ENCODE measurements at places on chromosomes 12 and 14. TPM values are rescaled to one million over a fixed set of nuclear protein-coding genes. Genes with fewer than 3 reads are reported as not detected.

DNA sequence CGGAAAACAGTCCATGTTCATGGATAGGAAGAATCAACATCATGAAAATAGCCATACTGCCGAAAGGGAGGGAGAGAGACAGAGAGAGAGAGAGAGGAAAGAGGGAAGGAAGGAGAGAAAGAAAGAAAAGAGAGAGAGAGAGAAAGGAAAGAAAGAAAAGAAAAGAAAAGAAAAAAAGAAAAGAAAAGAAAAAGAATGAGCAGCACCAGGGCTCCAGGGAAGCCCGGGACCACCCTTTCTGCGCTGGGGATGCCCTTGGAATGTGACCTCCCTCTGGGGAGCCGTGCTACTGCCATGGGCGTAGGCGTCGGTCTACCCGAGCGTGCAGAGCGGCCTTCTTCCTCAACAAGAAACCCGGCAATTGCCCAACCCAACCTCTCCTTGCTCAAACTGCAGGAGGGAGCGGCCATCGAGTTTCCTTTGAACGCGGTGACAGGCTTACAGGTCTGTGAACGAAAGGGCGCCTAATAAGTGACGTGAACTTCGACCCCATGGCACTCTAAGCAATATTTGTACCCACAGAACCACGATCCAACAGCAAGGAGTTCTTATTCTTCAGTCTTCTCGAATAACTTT lies 16.9 kb downstream of the OR6S1 start:
- peaks cover 14% of the 10 kb centered on the region for H3K4me1 ChIP-seq
- no peak overlapping the region for H3K27ac ChIP-seq
- DNase-seq, result no peak
- no peaks in the 10 kb centered on the region for H3K36me3 ChIP-seq

Gene DLK1
- not detected for total RNA-seq

Gene PPFIA2
- total RNA-seq, result not detected

DNA sequence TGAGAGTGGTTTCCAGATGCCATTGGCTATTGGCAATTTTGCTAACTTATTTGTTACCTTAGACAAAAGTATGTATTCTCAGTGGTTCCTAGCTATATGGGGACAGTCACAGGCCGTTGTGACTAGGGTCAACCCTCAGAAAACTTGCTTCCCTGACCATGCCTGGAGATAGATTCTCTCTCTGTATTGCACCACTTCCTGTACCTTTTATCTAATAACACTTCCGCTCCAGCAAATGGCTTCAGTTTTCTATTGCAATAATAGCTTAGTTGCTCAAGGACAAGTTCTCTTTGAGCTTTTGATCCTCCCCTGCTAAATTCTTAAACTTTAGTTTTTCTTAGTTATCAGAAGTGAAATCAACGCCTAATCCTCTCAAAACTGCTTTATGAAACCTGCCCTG lies 338.0 kb downstream of the RMST start:
- H3K4me3 ChIP-seq, result no peak overlapping the region
- H3K36me3 ChIP-seq, result no peaks in the 10 kb centered on the region
- DNase-seq, result no peak
- H3K27ac ChIP-seq, result no peak overlapping the region
- no peaks in the 10 kb centered on the region for H3K27me3 ChIP-seq

GRCh38 chr14:22497144-22497423 lies 91.9 kb downstream of the DAD1 start:
- no peak for DNase-seq
- no peak overlapping the region for H3K4me3 ChIP-seq
- H3K4me1 ChIP-seq, result no peaks in the 10 kb centered on the region
- H3K27ac ChIP-seq, result no peak overlapping the region
- H3K36me3 ChIP-seq, result no peaks in the 10 kb centered on the region
- peaks cover 28% of the 10 kb centered on the region for H3K27me3 ChIP-seq

DNA sequence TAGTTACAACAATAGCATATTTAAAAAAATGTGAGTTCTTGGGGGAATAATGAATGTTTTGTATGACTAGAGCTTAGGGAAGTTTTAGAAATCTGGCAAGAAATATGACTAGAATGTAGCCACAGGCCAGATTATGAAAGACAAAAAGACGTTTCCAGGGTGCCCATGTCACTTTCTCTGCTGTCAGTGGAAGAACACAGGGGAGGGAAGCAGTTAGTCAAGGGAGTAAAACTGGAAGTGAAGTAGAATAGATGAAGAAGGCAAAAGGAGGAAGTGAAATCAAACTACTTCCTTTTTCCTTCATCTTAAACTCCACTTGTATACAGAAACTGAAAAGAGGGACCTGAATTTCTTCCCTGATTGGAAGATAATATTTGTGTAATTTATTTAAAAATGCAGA lies 81.2 kb upstream of the ATP2B1 start:
- no peak overlapping the region for H3K4me3 ChIP-seq
- H3K4me1 ChIP-seq, result no peaks in the 10 kb centered on the region
- no peaks in the 10 kb centered on the region for H3K36me3 ChIP-seq
- no peak overlapping the region for H3K27ac ChIP-seq
- no peaks in the 10 kb centered on the region for H3K27me3 ChIP-seq

Gene CNIH1
- 125 TPM for total RNA-seq

DNA sequence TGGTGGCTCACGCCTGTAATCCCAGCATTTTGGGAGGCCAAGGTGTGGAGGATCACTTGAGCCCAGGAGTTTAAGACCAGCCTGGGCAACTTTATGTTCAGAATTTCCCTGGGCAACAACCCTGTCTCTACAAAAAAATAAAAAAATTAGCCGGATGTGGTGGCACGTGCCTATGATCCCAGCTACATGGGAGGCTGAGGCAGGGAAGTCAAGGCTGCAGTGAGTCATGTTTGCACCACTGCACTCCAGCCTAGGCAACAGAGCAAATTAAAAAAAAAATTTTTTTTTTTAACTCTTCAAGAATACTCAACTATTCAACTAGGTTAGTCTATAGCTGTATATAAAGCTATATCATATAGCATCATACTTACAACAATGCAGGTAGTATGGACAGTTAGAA lies 113.0 kb downstream of the RALGAPA1 start:
- no peak overlapping the region for H3K4me3 ChIP-seq
- H3K4me1 ChIP-seq, result peaks cover 24% of the 10 kb centered on the region

Gene CHURC1
- total RNA-seq, result 44.0 TPM

Gene MYF6
- total RNA-seq, result not detected

Gene TMEM63C
- not detected for total RNA-seq

DNA sequence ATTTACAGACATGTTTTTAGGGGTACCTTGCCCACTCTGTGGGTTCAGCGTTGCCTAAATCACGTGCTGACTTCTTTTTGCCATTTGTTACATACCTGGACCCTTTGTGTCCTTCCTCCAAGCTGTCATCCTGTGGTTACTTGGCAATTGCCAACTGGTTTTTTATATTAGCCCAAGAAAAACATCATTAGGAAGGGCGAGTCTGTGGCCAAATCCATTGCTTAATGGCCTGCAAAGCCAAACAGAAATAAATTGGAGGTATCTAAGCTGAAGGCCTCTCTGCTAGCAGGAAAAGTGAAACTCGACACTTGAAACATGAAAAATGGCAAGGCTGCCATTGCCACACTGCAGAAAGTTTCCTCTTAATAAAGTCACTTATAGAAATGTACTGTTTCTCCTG lies 190.4 kb downstream of the NUAK1 start:
- no peaks in the 10 kb centered on the region for H3K36me3 ChIP-seq
- H3K27me3 ChIP-seq, result no peaks in the 10 kb centered on the region
- no peaks in the 10 kb centered on the region for H3K4me1 ChIP-seq
- no peak overlapping the region for H3K4me3 ChIP-seq

Gene SLC38A4
- not detected for total RNA-seq

GRCh38 chr12:107402041-107403022 lies 283.3 kb upstream of the PWP1 start:
- no peaks in the 10 kb centered on the region for H3K36me3 ChIP-seq
- peak; percentile 47 for DNase-seq
- H3K4me1 ChIP-seq, result no peaks in the 10 kb centered on the region
- H3K4me3 ChIP-seq, result no peak overlapping the region

Gene KRT74
- not detected for total RNA-seq

GRCh38 chr14:45185100-45185814 lies 49.5 kb downstream of the FANCM start:
- H3K27me3 ChIP-seq, result no peaks in the 10 kb centered on the region
- DNase-seq, result no peak
- H3K4me3 ChIP-seq, result no peak overlapping the region
- no peak overlapping the region for H3K27ac ChIP-seq
- peaks cover 9% of the 10 kb centered on the region for H3K36me3 ChIP-seq

DNA sequence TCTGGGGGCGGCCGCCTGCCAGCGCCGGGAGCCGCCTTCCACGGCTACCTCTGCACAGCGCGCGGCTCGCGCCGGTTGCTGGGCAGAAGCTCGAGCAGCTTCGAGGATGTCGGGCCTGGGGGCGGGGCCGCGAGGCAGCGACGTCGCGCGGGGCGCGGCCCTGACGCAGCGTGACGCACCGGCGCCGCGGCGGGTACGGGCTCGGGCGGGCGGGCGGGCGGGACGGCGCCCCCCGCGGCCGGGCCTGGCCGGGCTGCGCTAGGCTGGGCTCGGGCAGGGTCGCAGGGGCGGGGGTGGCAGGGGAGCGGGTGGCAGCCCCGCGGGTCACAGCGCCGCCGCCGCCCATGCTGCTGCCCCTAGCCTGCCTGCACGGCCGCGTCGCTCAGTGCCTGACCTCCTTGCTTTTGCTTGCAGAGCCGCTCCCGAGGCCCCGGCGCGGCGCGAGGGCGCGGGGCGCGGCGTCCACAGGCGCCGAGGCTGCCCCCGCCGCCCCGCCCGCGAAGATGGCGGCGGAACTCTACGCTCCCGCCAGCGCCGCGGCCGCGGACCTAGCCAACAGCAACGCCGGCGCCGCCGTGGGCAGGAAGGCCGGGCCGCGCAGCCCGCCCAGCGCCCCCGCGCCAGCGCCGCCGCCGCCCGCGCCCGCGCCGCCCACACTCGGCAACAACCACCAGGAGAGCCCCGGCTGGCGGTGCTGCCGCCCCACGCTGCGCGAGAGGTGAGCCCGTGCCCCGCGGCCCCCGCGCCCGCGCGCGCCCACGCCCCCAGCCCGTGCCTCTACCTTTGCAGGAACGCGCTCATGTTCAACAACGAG lies at the start of gene BTBD6:
Gene BTBD6 (plus strand): TSS at position 166 of the 814 bp plus-strand sequence. CDS start 179 bp downstream, at position 345.
- H3K27me3 ChIP-seq, result no peaks in the 10 kb centered on the region
- peak within 1 kb of the TSS; percentile 74 for H3K27ac ChIP-seq
- H3K4me1 ChIP-seq, result peaks cover 7% of the 10 kb centered on the region
- peak within 1 kb of the TSS; percentile 80 for H3K4me3 ChIP-seq
- H3K36me3 ChIP-seq, result peaks cover 2% of the 10 kb centered on the region

Gene C14orf180
- total RNA-seq, result not detected

DNA sequence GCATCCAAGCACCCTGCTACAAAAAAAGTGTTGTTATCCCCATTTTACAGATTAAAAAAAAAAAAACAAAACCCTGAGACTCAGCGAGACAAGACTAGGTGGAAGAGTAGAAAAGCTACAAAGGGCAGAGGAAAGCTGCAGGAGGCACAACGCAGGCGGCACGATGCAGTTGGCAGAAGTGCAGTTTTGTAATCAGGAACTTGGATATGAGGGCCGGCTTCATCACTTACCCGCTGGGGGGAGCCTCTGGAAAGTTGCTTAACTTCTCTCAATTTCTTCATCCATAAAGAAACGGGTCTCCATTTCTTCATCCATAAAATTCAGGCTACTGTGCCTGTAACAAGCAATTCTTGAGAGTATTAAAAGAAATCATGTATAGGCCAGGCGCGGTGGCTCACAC lies 33.1 kb upstream of the CCDC60 start:
- no peak overlapping the region for H3K4me3 ChIP-seq
- no peaks in the 10 kb centered on the region for H3K27me3 ChIP-seq
- H3K36me3 ChIP-seq, result no peaks in the 10 kb centered on the region
- H3K4me1 ChIP-seq, result no peaks in the 10 kb centered on the region

Gene SERPINA12
- not detected for total RNA-seq

Gene NPAS3
- total RNA-seq, result 0.13 TPM

Gene SOAT2
- total RNA-seq, result not detected

Gene BAG5
- 32.5 TPM for total RNA-seq

DNA sequence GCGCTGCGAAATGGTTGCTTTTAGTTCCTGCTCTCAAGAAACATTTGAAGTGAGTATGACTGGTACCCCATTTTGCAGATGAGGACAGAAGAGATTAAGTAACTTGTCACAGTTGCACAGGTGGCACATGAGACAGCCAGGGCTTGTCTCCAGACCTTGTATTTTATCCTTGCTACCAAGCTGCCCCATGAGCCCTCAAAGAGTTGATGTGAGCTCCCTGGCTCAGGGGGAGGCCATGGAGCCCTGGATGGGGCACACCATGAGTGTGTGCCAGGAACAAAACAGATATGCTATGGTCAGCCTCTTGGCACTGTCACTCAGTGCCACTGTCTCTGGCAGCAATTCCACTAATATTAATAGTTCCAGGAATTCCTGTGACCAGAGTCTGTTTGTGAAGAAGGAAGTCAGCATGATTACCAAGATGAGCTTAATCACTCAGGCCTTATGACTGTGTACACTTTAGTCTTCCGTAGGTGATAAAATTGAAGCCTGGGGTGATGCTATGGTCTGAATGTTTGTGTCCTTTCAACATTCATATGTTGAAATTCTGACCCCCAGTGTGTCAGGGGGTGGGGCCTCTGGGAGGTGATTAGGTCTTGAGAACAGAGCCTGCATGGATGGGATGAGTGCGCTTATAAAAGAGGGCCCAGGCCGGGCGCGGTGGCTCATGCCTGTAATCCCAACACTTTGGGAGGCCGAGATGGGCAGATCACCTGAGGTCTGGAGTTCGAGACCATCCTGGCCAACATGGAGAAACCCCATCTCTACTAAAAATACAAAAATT lies 806.8 kb downstream of the AACS start:
- no peaks in the 10 kb centered on the region for H3K4me1 ChIP-seq
- no peaks in the 10 kb centered on the region for H3K27me3 ChIP-seq
- H3K27ac ChIP-seq, result no peak overlapping the region
- H3K36me3 ChIP-seq, result no peaks in the 10 kb centered on the region
- no peak for DNase-seq

GRCh38 chr12:47725893-47726292 lies 603 bp upstream of the ENDOU start:
- no peak for DNase-seq
- no peaks in the 10 kb centered on the region for H3K36me3 ChIP-seq
- no peak overlapping the region for H3K4me3 ChIP-seq
- no peaks in the 10 kb centered on the region for H3K27me3 ChIP-seq

Gene AACS
- total RNA-seq, result 44.7 TPM

GRCh38 chr14:50260072-50260471 lies 28.7 kb upstream of the SOS2 start:
- no peaks in the 10 kb centered on the region for H3K27me3 ChIP-seq
- H3K27ac ChIP-seq, result no peak overlapping the region
- no peak for DNase-seq
- H3K4me1 ChIP-seq, result no peaks in the 10 kb centered on the region
- H3K36me3 ChIP-seq, result no peaks in the 10 kb centered on the region
